Activated T-cell treated with anti-CD3 and anti-CD28 coated beads, Interleukin-2, amount 50 U/mL, for 4 hours (primary cell): ENCODE measurements at places on chromosomes 2 and 18. TPM values are rescaled to one million over a fixed set of nuclear protein-coding genes. Genes with fewer than 3 reads are reported as not detected.

GRCh38 chr2:200810998-200811332 is 745 bp upstream of the BZW1 start:
- DNase-seq, result no peak

DNA sequence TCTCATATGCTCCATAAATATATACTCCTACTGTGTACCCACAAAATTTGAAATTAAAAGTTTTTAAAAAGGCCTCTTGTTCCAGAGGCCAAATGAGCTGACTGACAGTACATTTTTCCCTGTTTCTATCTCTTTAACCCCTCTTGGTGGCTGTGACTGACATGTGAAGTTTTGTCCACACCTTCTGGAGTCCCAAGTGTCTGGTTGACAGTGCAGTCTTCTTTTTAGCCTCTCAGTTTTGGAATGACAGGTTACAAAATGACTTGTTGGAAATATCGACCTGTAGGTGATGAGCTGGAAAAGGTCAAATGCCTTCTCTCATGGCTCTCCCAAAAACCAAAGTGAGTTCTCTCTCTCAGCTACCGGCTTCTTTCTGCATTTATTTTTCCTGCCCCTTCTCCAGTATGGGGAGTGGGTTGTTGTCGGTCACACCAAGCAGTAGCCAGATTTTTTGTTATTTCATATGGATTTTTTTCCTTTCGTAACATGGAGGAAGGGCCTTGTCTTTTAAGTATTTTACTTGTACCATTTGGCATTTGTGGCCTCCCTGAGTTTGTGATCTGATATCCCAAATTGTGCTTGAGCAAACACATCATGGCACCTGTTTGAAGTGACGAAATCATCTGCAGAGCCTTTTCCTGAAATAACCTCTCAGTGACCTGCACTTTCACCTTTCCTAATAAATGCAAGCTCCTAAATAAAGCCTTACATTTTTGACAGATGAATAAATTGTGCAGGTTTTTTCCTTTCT is 143.9 kb downstream of the ESCO1 start:
- DNase-seq, result no peak

DNA sequence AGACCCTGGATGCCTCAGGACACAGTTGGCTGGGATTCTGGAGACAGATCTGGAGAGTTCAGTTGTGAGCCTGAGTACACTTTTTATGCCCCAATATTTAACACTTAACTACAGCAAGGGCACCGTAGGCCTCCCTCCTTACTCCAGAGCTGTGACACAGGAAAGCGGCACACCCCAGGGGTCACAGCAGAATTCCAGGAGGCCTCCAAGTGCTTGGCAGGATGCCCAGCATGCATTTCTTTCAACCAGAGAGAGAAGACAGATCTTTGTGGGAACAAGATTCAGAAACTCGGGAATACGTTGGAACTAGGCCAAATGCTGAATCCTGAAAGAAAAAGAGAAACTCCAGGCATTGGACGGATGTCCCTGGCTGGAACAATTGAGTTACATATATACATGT is 199.2 kb upstream of the NT5C1B start:
- DNase-seq, result no peak

- DNase-seq, result no peak
Observed at GRCh38 chr2:163771596-163771995, 35.8 kb upstream of the FIGN start.

GRCh38 chr2:19542796-19543662 is 184.6 kb upstream of the OSR1 start:
- DNase-seq, result no peak

DNA sequence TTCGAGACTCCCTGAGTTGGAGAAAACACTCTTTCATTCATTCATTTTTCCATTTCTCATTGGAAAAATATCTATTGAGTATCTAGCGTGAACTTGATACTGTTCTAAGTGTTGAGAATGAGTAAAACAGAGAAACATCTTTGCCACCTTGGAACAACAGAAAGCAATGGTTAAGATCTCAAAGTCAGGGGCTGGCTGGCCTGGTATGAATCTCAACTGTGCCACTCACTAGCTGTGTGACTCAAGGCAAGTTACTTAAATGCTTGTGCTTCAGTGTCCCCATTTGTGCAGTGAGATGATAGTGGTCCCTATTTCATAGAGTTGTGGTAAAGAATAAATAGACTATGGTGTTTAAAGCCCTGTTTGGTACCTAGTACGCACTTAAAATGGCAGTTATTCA is 415.2 kb downstream of the NBAS start:
- no peak for DNase-seq

GRCh38 chr2:174662459-174662858 is 64.9 kb upstream of the WIPF1 start:
- no peak for DNase-seq

- no peak for DNase-seq
Observed at GRCh38 chr2:69645031-69645431, 1.5 kb upstream of the AAK1 start.

DNA sequence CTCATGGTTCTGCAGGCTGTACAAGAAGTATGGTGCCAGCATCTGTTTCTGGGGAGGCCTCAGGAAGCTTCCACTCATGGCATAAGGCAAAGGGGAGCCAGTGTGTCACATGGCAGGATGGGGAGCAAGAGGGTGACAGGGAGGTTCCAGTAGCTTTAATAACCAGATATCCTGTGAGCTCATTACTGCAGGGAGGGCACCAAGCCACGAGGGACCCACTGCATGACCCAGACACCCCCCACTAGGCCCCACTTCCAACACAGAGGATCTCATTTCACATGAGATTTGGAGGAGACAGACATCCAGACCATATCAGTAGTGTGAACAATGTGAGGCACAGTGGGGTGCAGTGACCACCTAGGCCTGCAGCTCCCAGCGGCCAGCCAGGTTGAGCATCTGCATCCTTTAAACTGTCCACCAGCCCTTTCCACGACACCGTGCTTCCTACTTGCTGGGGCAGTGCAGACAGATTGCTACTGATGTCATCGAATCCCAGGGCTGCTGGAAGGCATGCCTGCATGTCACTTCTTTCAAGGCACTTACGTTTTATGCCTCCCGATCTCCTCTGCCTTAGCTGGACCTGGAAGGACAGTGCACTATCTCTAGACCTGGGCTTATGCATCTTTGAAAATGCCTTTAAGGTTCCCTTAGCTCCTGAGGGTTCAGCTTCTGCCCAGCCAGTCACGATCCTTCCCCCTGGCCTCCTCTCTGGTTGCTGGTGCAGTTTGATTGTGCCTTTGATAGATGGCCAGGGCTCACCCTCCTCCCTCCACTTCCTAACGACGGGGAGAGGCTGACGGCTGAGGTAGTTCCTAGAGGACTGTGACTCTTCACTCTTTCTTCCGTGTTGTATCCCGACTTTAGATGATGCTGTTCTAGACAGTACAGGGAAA is 174.3 kb downstream of the FAM210A start:
- no peak for DNase-seq

DNA sequence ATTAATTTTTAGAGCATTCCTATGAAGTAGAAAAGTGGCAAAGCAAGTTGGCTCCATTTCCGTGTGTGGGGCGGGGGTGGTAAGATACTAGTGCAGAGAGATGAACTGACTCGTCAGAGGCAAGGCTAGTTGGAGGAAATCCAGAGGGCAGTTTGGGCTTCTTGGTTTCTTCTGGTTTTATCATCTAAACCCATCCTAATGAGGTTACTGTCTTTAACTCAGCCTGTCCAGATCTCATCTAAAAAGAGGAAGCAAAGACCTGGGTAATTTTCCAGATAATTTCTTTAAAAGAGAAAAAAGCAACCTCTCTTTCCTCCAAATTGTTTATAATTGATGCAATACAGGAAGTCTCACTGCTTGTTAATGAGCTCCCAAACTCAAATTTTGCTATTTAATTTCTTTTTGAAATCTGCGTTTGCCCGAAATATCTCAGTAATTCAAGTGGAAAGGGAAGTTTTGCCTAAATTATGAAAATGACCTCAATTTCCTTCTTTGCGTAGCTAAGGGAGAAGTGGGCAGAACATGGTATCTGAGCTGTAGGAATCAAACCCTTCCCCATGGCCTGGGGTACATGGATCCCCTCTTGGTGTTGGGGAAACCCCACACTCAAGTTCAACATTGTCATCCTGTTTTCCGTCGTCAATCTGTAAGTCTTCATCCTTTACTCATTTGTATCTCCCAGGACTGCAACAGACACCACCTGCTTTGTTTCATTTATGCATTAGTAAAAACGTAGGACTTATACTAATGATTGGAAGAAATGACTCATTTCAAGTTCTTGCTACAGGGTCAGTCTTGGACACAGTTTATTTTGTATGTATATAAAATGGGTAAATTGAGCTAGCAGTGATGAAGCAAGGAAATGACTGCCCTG is 89.1 kb upstream of the KLF7 start:
- DNase-seq, result no peak

- no peak for DNase-seq
Observed at GRCh38 chr2:202612145-202612544, 22.6 kb upstream of the FAM117B start.

DNA sequence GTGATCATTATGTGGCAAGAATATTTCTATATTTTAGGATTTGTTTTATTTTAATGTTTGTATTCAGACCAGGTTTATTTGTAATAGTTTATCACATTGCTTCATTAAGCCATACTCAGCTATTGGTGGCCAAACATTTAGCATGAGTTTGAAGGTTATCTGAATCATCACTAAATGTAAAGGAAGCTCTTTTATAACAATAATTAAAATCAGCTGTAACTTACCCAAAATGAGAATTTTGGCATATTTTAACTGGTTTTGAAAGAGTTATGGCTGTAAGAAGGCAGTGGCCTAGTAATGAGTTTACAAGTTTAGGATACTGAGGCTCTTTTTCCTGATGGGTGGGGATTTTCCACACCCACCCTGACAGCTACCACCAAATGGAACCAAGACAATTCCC is 177.8 kb downstream of the EN1 start:
- DNase-seq, result no peak

GRCh38 chr2:64672708-64673107 is 19.0 kb upstream of the SERTAD2 start:
- no peak for DNase-seq

DNA sequence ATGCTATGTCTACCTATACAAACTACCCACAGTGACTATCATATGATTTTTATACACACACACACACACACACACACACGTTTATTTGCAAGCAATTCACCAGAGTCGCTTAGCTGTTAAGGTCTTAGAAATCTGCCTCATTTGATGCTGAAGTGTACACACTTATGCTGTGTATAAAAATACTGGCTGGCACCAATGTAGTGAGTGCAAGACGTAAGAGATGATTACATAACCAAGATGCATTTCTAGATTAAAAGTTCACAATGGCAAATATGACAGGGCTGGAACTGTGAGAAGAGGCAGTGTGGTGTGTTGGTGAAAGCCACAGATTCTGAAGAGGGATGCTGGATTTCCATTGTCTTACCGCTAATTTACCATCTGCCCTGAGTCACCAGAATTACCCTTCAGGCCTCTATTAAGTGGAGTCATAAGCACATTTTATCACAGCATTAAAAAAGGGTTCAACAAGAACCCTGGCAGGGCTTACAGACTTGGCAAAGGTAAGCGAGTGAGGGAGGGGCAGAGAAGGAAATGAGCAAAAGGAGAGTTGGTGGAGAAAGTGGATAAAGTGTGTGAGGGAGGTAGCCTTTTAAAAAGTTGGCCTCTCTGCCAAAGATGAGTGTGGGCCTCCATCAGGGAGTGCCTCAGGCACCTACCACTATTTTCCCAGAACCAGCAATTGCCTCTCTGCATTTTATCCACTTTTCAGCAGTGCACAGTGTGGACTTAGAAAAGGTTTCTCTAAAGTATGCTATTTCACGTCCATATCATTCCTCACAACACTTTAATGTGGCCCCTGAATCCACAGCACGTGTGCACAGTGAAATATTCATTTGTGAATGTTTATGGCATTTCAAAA is 21.5 kb downstream of the MEIS1 start:
- no peak for DNase-seq

- DNase-seq, result no peak
Observed at GRCh38 chr2:124894199-124894598, 869.1 kb downstream of the CNTNAP5 start.

DNA sequence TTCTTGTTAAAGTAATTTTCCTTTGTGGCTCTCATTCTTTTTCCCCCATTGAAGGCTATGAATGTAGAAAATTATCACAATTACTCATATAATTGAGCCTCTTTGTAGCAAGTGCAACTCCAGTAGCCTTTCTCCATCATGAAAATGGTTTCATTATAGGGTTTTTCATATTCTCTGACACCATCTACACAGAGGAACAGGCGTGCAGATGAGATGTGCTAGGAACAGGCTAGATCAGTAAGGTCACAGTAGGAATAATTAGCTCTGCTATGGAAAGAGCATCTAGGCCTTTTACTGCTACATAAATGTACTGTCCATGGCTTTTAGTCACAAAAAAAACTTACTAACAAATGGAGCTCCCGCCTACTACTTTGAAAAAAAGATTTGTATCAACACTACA is 12.6 kb upstream of the DLX1 start:
- no peak for DNase-seq

GRCh38 chr2:60152226-60152833 is 401.1 kb downstream of the BCL11A start:
- no peak for DNase-seq

- DNase-seq, result no peak
Observed at GRCh38 chr18:63318889-63319382, 633 bp downstream of the BCL2 start.

DNA sequence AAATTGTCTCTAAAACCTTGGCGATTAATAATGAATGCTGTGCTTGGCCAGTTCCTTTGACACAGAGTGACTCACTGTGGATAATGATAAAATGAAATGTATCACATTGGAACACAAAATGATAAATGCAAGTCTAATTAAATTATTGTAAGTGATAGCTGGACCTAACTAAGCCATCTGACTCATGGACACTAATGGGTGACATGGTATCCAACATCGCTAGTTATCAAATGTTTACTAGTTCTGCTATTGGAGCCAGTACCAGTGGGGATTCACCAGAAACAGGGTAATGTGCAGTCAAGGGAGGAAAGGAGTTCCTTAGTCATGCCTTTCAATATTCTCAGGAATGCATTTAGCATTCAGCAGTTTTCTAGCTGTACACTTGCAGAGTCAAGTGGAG is 736.3 kb upstream of the ACVR2A start:
- DNase-seq, result no peak

- DNase-seq, result no peak
Observed at GRCh38 chr2:45640576-45640975, 10.9 kb upstream of the PRKCE start.

DNA sequence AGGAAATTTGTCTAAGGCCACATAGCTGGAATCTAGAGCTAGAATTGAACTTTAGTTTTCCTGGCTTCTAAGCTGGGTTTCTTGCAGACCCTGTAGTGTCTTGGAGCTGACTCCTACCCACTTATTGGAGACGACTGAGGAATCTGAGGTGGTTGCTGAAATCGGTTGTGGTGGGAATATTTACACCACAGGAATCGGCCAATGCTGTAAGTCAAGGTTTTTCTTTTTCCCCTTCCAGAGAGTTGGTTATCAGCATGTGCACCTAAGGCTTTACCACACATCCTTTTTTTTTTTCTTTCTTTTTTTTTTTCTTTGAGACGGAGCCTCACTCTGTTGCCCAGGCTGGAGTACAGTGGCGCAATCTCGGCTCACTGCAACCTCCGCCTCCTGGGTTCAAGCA is 9.4 kb downstream of the CABLES1 start:
- DNase-seq, result no peak

CPO gene
- total RNA-seq, result not detected

UGT1A8 gene
- not detected for total RNA-seq

RGPD4 gene
- 0.24 TPM for total RNA-seq

GKN1 gene
- total RNA-seq, result not detected

GAD1 gene
- 2.5 TPM for total RNA-seq

MBP gene
- 32.9 TPM for total RNA-seq

CD226 gene
- total RNA-seq, result 129 TPM

FSHR gene
- total RNA-seq, result not detected

REG3A gene
- total RNA-seq, result not detected
